ENCODE measurements at places on chromosomes 3 and 15.

GRCh38 chr3:84621823-84622222 lies 337.0 kb upstream of the CADM2 start:
- DNase-seq: no peak

DNA sequence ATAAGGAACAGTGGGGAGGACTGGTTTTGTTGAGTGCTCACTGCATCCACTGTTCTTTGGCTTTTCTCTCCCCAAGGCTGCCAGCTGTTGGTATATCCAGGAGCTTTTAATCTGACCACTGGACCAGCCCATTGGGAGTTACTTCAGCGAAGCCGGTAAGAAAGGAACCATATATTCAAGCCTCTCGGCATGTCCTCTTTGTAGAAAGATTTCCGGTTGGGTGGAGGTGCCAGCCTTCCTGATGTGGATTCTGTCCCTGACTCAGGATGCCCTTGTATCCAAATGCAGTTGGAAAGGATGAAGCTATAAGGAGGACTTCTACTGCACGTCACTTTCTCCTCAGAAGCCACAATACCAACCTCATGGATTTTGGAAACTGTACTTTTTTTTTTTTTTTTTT lies 14.2 kb downstream of the NIT2 start:
- no peak for DNase-seq

DNA sequence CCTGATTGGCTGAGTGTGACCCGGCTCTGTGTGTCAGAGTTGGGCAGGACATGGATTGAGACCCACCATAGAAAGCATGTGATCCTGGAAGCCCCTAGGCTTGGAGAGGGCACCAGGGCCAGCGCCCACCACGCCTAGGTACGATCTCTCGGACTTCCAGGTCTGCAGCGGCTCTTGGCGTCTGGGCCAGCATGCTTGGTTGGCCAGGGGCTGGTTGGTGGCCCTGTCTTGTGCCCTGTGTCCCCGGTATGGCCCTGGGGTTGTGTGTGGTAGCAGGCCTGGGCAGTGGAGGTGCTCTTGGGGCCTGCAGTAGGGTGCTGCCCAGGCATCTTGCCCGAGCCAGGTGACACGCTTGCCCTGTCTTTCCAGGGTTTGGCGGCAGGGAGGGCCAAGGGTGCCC lies 210.6 kb downstream of the UBE3A start:
- no peak for DNase-seq

DNA sequence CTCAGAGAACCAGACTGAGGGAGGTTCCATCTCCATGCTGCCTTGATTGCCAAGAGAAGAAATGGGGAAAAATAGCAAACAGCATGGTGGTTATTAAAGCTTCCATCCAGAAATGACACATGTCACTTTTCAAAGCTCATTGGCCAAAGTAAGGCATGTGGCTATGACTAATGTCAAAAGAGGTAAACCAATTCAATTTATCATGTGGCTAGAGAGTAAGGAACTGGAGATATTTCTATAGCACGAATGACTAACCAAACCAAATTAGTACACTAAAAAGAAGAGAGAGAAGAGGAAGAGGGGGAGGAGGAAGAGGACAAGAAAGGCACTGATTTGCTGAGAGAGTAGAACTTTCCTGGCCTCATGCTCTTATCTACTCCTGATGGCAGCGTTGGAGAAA lies 115.2 kb upstream of the SLC6A11 start:
- no peak for DNase-seq

DNA sequence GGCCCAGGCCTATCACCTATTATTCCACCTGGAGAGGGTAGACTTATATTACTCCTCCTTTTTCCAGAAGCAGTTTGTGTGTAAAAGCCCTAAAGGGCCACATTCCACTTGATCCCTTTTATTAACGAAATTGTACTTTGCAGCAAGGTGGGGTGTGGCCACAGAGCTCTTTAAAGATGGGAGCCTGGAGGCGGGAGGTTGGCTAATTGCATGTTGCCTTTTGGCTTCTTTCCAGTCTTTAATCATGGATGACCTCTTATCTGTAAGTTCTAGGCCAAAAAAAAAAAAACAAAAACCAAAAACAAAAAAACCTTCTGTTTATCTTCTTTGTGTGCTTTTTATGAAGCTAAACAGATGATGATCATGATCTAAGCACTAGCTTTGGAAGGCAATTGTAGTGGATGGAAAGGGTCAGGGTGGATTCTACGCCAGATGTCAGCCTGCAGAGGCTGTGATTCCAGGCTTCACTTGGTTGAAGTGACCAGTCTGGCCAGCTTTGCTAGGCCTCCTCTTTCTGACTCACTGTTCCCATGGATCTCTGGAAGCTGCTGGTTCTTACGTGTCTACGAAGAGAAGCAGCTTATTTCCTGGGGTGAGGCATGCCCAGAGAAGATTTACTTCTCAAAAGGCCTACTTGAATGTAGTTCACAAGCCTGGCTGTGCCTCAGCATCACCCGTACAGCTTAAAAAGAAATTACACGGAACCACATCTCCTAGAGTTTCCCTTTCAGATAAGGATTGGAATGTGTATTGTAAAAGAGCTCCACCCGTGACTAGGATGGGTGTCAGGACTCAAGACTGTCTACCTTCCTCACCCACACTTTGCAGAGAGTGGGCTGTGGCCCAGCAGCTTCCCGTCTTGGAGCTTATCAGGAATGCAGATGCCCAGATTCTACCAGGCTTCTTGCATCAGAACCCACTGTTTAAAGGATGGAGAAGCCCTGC lies 330.9 kb upstream of the C2CD4B start:
- DNase-seq: no peak

DNA sequence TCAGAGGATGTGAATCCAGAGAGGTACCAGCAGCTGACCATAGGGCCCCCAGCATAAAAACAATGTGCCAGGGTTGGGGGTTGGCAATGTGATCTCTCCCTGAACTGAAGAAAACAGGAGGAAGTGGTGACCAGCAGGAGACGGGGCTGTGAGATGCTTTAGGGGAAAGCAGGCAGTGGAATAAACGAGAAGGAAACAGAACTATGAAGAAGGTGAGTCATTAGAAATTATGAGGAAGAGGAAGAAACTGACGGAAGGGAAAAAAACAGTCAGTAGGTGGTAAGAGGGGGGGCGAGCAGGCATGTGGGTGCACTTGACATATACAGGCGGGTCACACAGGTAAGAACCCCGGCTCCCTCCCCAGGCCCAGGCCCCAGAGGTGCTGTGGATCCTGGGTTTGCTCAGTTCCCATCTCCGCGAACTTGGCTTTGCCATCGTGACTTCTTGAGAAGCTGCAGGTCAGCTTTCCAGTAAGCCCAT lies 42.2 kb upstream of the B3GNT5 start:
- DNase-seq: peak; percentile 82

- DNase-seq: no peak
Measured at GRCh38 chr15:99090011-99090699, 14.7 kb upstream of the SYNM start.

DNA sequence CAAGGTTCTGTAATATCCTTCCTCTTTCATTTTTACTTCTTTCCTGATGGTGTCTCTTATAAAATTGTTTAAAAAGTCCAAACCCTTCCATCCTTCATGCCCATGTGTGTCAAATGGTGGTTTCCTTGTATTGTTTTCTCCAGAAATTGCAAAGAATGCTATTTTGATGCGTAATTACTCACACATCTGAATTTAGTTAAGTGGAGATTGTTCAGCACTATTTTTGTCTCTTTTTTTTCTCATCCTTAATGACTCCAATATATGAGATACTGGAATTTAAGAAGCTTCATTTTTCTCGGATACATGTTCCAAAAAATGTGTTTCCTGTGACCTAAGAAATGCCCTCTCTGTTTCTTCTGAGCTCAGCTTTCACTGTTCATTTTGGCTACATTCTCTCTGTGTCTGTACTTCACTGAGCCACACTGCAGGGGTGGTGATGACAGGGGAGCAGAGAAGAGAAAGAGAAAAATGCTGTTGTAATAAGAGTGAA lies 799.8 kb downstream of the DIPK2A start:
- DNase-seq: no peak

- DNase-seq: no peak
Measured at GRCh38 chr15:35194296-35194695, 109.2 kb upstream of the NANOGP8 start.

DNA sequence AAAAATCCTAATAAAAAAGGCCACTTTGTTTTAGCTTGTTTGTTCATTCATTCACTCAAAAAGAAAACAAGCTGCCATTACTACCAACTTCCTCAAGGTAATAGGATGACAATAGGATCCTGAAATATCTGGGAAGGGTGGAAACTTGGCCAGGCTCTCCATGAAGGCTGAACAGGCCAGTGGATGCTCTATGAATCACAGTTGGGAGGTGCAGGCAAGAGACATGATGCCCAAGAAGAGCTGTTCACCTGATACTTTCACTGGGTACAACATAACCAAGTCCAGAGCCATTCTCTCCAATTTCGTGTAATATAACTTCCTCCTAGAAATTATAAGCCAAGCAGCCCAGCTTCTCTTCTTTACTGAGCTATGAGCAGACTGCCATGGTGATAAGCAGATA lies 37.3 kb downstream of the NMNAT3 start:
- DNase-seq: no peak

DNA sequence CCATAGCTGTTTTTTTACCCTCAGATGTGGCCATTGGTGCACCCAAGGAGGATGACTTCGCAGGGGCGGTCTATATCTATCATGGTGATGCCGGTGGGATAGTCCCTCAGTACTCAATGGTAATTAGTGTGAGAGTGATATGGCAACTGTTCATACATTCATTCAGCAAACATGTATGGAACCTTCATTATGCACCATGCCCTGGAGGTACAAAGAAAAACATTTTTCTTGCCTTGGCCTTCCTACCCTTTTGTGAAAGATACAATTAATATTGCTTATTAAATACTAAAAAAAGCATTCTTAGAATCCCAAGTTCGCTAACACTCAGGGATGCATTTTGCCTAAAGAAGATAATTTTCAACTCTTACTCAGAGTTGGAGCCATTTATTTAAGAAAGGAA lies 342.4 kb upstream of the CTDSPL start:
- DNase-seq: no peak

- no peak for DNase-seq
Measured at GRCh38 chr3:139728414-139728813, 50.6 kb upstream of the NMNAT3 start.

DNA sequence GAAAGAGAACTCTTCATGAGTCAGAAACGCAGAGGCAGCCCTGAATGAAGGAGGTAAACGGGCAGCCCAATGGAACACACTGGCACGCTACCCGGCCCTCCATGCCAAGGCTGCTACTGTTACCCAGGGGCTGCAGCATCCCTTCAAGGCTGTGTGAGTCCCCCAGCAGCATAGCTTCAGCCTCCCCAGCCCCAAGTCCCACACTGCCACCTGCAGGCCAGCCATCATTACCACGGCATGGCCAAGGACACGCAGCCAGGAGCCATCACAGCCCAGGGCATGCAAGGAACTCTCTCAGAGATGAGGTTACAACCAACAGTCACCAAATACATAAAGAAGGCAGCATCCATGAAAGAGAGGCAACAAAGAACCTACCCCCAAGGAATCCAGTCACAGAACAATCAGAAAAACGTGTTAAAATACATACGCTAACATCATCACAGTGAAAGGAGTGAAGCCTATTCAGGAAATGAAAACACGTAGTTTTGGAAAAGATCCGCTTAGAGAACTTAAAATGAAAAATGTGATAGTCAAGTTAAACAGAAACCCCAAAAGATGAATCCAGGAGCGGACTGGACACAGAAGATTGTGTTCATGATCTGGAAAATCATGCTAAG lies 22.4 kb downstream of the PLA2G4F start:
- peak; percentile 77 for DNase-seq

DNA sequence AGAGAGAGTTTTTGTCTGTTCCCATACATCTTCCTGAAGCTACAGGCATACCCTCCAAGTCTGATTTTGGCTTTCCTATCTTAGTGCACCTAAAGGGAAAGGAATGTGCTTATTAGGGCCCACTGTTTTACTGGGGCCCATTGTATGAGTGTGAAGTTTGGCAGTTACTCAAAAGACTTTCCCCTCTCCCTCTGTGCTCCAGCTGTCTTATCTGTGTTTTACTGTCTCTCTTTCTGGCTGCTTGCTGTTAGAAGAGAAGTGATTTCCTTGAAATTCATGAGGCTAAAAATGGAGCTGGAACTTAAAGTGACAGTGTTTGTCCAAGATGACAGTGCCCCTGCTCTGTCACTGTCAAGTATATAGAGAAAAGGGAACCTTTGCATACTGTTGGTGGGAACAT lies 436.2 kb downstream of the OCA2 start:
- no peak for DNase-seq

DNA sequence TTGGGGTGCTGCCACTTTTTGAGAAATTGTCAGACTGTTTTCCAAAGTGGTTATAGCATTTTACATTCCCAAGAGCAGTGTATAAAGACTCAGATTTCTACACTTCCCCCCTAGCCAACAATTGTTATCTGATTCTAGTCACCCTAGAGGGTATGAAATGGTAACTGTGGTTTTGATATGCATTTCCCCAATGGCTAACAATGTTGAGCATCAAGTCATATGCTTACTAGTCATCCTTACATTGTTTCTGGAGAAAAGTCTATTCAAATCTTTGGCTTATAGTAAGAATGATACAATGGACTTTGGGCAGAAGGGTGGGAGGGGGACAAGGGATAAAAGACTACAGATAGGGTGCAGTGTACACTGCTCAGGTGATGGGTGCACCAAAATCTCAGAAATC lies 73.3 kb downstream of the CSNK1G1 start:
- no peak for DNase-seq

DNA sequence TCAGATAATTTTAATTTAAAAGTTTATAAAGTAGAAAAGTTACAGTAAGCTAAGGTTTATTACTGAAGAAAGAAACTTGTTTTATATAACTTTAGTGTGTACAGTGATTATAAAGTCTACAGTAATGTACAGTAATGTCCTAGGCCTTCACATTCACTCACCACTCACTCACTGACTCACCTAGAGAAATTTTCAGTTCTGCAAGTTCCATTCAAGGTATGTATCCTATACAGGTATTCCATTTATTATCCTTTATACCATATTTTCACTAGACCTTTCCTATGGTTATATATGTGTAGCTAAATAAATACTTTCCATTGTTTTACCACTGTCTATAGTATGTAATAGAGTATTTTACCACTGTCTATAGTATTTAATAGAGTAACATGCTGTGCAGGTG lies 33.2 kb upstream of the MME start:
- no peak for DNase-seq

GRCh38 chr3:10702961-10703740 lies 112.9 kb upstream of the SLC6A11 start:
- no peak for DNase-seq

DNA sequence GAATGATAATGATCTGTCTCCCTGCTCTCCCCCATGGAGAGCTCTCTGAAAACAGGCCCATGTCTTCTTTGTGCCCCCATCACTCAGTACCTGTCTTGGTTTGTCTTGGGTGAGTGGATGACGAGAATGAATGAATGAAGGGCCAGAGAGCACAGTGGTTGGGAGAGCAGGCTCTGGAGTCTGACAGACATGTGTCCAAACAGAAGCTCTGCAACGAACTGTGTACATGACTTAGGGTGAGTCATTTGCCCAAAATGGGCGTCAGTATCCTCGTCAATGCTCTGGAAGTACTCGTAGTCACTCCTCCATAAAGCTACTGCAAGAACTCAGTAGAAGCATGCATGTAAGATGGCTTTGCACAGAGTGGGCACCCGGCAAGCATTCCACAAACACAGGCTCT lies 170.2 kb upstream of the TLE3 start:
- no peak for DNase-seq

Data from cardiac septum (tissue), 1 donor.